ENCODE measurements at places on chromosomes 2 and 18.

- no peak for DNase-seq
Measured at GRCh38 chr2:129902731-129903585, 76.5 kb upstream of the RAB6C start.

DNA sequence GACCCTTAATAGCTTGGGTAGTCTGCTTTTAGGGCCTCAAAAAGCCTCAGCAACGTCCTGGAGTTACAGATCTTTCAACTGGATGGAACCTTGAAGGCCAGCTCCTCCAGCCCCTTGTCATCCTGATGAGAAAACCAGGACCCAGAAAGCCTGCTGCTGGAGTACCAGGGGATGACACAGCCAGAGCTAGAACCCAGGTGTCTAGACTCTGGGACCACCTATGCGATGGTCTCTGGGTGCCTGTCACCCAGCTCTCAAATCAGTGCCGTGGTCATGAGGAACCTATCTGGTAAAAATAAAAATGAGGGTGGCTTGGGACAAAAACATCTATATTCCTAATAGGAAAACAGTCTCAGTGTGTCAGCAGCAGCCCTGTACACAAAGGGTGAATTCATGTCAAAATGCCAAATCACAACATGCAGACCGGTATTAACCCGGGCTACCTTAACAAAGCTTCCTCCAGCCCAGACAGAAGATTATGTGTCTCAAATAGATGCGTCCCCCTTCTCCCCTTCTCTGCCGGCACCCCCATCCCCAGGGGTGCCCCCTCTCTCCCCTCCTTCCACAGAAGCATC lies 28.5 kb downstream of the SMAD7 start:
- DNase-seq = no peak

DNA sequence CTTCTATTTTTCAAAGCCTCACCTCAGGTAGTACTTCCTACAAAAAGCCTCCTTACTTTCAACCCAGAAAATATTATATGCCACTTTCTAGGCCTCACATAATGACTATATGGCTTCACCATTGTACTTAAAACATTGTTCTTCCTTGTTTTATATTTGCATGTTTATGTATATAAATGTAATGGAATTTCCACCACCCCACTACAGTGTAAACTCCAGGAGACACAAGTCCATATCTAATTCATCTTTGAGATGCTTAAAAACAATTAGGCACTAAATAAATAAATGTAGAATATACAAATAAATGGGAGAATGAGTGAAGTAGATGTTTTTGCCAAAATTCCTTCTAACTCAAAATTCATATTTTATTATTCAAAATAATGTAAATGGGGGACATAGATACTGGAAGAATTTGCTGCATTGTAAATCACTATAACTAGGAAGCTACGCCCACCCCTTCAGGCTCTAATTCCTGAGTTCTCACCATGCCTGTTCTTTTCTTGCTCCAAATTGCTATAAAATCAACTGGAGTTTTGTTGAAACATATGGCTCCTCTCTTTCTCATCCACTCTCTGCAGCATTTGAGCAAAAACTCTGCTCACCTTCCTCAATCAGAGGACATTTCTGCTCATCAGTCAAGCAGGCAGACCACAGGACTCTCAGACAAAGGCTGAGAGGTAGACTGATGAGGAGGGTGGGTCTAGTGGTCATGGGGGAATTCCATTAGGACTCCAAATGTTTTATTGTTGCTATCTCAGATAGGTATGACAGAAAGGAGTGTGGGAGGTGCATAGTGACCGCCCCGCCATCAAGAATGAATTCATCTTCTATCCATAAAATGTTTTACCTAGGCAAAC lies 243.0 kb downstream of the HNMT start:
- no peak for DNase-seq

GRCh38 chr2:19355014-19355405 lies 3.4 kb downstream of the OSR1 start:
- DNase-seq = no peak

- DNase-seq = no peak
Measured at GRCh38 chr2:149651229-149651628, 63.7 kb upstream of the MMADHC start.

DNA sequence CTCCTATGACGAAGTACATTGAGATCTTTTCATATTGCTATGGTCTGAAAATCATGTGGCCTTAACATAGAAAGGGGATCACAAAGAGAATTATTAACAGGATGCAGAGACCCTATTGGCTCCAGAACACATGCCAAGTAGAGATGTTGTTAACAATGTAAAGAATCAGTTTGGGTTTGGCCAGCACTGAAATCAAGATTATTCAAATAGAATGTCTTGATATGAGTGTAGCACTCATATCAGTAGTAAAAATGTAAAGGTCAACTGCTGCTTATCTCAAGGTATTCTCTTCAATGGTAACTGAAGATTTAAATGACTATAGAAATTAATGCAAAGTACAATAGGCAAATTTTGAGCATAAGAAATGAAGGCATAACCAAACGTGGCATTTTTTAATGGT lies 262.8 kb downstream of the PTH2R start:
- DNase-seq = no peak

DNA sequence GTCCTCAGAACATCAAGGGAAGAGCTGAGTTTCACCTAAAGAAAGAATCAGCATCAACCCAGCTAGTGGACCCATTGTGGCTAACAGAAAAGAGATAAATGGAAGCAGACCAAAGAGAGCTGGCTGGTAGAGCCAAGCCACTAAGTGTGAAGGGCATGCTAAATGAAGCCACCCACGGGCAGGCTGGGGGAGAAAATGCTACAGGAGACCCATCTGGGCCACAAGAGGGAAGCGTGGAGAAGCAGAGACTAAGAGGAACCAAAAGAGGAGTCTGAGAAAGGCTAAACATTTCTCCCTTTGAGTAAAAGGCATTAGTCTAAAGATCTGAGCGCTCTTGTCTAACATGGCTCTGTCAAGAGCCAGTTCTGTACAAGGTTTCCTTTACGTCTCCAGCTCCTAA lies 15.8 kb downstream of the CWC22 start:
- DNase-seq = no peak

GRCh38 chr18:44723411-44723810 lies 42.7 kb downstream of the SETBP1 start:
- DNase-seq = no peak

- DNase-seq = no peak
Measured at GRCh38 chr2:233312874-233313273, 5.3 kb downstream of the SAG start.

GRCh38 chr2:196137271-196137670 lies 34.1 kb downstream of the STK17B start:
- no peak for DNase-seq

GRCh38 chr18:69564602-69565001 lies 163.9 kb downstream of the DOK6 start:
- DNase-seq = no peak

- no peak for DNase-seq
Measured at GRCh38 chr2:128640845-128641360, 322.2 kb upstream of the HS6ST1 start.

DNA sequence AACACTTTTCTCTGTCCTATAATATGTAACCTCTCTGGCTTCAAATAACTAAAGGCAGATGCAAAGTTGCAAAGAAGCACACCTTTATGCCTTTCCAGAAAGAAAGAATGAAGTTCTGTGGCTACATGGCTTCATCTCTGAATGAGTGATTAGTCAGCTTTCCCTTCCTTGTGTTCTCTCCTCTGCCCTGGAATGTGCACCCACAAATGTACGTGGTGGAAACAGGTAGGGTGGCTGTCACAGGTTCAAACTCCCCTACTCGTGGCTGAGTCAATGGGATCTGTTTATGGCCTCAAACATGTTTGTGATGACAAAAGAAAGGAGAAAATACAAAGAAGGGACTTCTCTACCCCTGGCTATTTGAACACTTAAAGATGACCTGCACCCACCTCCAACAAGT lies 55.5 kb upstream of the ACVR2A start:
- no peak for DNase-seq

GRCh38 chr2:34379586-34379985 lies 780.5 kb upstream of the FAM98A start:
- no peak for DNase-seq

- DNase-seq = no peak
Measured at GRCh38 chr2:150917961-150918713, 343.5 kb downstream of the RBM43 start.

DNA sequence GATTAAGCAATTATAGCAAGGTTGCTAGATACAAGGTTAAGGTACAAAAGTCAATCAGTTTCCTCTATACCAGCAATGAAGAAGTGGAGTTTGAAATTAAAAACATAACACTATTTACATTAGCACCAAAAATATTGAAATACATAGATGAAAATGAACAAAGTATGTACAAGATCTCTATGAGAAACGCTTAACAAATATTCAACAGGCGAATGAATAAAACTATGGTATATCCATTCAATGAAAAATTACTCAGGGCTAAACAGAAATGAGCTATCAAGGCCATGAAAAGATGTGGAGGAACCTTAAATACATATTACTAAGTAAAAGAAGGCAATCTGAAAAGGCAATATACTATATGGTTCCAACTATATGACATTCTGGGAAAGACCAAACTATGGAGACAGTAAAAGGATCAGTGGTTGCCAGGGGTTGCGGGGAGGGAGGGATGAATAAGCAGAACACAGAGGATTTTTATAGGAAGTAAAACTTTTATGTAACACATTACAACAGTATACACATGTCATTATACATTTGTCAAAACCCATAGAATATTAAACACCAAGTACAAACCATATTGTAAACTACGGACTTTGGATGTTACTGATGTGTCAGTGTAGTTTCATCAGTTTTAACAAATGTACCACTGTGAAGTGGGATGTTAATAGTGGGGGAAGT lies 62.1 kb downstream of the RMDN2 start:
- DNase-seq = no peak

DNA sequence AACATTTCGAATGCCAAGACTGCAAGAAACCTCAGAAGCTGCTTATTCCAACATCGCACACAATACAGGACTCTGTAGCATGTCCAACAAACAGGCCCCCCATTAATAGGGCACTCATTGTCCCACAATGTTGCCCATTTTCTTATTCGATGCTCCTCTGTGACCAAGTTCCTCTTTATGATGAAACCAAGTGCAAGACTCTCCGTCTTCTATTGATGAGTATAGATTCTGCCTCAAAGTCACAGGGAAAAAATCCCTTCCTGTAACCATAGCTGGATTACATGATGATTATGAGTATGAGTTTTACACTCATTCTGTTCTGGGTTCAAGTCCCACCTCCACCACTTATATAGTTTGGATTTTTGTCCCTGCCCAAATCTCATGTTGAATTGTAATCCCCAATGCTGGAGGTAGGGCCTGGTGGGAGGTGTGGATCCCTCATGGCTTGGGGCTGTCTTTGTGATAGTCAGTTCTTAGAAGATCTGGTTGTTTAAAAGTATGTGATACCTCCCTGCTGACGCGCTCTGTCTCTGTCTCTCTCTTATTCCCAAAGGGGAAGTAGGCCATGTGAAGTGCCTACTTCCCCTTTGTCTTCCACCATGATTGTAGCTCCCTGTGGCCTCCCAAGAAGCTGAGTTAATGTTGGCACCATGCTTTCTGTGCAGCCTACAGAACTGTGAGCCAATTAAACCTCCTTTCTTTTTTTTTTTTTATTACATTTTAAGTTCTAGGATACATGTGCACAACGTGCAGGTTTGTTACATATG lies 148.7 kb downstream of the OSR1 start:
- no peak for DNase-seq

DNA sequence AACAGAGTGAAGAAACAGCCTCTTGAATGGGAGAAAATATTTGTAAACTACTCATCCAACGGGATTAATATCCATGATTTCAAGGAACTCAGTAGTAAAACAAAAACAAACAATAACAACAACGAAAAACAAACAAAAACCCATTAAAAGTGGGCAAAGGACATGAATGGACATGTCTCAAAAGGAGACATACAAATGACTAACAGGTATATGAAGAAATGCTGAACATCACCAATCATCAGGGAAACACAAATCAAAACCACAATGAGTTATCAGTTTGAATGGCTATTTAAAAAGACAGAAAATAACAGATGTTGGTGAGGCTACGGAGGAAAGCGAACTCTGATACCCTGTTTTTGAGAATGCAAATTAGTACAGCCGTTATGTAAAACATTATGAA lies 224.8 kb upstream of the NRXN1 start:
- DNase-seq = no peak

- no peak for DNase-seq
Measured at GRCh38 chr2:229408356-229408755, 137.3 kb upstream of the PID1 start.

DNA sequence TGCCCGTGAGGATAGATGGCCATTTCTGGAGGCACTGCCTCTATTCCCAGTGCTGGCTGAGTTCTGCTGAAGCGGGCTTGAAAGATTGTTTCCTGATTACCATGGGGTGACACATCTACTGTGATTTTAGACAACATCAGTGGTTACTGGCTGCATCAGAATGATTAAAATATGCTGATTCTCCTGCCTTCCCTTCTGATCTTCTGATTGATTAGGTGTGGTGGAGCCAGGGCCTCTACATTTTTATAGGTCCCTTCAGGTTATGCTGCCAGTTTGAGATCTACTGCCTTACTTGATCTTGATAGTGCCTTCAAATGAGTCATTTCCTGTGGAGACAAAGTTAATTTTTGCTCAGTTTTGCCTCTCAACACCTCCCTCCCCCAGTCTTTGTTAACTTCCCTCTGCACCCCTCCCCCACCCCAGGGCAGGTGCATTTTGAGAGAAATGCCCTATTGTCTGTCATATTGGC lies 31.6 kb upstream of the SNORC start:
- no peak for DNase-seq
